ENCODE measurements at places on chromosomes 4 and X. TPM values are rescaled to one million over a fixed set of nuclear protein-coding genes. Genes with fewer than 3 reads are reported as not detected.

DNA sequence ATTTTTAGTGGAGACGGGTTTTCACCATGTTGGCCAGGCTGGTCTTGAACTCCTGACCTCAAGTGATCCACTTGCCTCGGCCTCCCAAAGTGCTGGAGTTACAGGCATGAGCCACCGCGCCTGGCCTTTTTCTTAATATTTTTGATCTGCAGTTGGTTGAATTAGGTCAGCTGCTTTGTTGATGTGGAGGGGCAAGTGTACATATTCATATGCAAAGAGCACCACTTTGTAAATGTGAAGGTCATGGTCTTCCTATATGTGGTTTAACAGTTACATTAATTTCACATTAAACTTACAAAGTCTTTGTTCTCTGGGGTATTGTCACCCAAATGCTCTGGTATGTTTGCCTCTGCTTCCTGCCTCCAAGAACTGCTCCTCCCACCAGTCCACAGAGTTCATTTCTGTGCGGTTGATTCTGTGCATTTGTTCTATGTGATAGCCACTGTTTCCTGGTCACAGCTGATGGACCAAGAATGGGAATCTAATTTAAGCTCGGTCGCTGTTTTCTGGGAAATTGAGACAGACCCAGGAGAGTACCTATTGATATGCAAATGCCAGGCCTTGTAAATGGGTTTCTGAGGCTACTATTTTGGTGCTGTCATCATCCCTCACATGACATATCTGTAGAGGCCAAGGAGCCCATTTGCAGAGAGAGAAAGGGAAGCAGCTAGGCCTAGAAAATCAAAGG is 26.9 kb upstream of the HPSE start:
- DNase-seq, result no peak

DNA sequence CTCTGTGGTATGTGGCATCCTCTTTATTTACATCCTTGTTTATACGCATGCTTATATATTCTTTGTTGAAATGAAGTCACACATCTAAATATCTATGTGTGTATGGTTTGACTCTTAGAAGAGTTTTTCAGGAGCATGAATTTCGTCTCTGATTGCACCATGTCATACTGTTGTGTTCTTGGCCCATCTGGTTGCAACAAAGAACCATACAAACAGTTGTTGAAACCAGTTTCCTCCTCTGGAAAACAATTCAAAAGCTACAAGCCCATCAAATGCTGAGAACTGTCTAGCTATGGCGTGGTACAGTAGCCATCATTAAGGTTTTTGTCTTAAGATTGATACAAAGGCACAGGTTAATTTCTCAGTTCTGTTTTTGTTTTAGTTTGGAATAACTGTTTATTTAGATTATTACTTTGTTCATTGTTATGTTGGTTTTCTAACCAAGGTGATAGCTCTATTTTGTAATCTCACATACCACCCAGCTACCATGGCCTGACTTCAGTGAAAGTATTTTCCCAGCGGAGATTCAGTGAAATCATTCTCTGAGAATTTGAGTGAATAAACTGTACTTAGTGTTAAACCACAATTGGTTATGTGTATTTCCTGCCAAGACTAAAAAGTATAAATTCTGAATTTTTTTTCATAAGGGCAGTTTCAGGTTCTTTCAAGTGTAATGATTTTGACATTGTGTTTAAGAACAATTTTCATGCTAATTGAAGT is 91.0 kb downstream of the ARHGAP24 start:
- peak; percentile 14 for DNase-seq

DNA sequence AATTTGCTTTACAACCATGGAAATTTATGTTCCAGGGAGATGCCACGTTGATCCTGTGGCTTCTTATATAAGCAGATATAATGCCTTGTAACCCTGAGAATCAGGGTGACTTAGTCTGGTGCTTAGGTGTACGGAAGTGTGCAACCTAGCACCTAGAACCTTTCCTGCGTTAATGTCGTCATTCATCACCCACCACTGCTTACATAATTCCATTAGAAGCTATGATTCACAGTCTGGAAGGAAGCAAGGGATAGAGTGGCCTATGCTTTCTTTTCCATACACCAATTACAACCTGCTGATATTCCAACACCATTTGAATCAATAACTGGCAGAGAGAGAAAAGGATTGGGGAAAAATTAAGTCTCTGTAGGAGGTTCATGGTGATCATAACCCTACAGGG is 17.3 kb upstream of the CXCL8 start:
- no peak for DNase-seq

GRCh38 chrX:1598021-1598875 is 6.8 kb downstream of the AKAP17A start:
- DNase-seq, result peak; percentile 44

DNA sequence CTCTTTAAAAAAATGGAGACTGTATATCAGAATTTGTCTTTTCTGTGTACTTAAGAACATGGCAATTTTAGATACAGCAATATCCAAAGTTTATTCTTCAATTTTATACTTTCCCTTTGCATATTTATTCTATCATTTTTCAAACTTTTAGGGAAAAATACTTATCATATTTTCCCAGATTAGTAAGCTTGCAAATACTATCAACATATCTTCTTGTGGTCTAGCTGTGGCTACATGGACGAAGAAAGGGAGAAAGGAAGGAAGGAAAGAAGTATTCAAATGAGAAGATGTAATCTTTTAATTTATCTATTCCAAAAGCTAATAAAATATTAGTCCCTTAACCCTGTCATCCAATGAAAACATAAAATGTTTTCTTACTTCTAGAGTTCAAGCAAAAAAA is 797.8 kb upstream of the GALNTL6 start:
- DNase-seq, result no peak

- no peak for DNase-seq
These were observed 102.3 kb upstream of the NAP1L5 start for GRCh38 chr4:88799900-88800299.

DNA sequence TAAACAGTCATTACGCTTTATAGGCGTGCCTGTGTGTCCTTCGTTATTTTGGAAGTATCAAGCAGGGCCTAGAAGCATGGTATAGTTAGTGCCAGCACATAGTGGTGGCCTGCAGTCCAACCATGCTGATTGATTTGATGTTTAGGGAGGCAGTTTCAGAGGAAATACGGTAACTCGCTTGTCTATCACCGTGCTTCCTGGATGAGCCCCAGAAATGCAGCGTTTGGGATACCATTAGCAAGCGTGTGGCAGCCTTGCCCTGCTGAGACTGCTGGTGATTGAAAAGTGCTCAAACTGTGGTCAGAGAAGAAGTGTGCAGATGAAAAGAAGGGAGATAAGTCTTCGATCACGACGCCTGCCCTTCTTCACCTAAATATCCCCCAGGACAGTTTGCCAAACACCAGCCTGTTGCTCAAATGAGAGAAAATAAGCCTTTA is 158.4 kb downstream of the CHIC2 start:
- DNase-seq, result peak; percentile 72

- no peak for DNase-seq
These were observed 47.4 kb downstream of the ACSL4 start for GRCh38 chrX:109685656-109686078.

- DNase-seq, result peak; percentile 68
These were observed 2.7 kb downstream of the TMEM255A start for GRCh38 chrX:120308558-120308957.

DNA sequence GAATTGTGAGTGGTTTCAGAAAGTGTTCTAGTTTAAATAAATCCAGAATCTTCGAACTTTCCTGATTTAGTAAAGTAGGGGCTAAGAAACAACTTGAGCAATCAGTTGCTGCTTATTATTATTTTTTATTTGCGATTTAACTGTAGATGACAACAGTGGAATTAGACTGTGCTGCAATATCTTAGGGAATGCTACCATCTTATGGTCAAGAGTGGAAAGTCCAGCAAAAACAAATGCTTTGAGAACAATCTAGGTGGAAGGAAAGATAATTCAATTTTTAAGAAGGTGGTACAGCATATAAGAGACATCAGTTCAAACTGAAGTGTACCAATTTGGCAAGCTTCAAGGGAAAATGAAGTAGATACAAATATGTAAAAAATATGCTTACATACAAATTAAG is 73.3 kb downstream of the CYLC1 start:
- no peak for DNase-seq

- DNase-seq, result no peak
These were observed 26.8 kb upstream of the FGF5 start for GRCh38 chr4:80239480-80240150.

DNA sequence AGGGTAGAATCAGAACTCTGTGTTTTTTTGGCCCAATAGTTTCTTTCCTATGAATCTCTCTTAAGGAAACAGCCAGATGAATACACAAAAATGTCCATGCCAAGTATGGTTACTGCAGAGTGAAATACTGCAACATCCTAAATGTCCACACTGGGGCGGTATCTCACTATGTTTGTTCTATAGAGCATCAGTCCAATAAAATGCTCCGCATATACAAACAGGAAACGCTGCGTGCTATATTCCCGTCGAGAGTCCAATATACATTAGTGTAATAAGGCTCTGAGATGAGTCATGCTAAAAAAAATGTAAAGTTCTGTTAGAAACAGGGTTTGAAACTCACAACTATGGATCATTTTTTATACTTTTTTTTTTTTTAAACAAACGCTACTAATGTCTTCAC is 72.9 kb upstream of the ENOX2 start:
- peak; percentile 74 for DNase-seq

GRCh38 chrX:26254436-26254835 is 38.5 kb downstream of the MAGEB5 start:
- DNase-seq, result no peak

- no peak for DNase-seq
These were observed 65.6 kb upstream of the CTSO start for GRCh38 chr4:156019246-156019645.

DNA sequence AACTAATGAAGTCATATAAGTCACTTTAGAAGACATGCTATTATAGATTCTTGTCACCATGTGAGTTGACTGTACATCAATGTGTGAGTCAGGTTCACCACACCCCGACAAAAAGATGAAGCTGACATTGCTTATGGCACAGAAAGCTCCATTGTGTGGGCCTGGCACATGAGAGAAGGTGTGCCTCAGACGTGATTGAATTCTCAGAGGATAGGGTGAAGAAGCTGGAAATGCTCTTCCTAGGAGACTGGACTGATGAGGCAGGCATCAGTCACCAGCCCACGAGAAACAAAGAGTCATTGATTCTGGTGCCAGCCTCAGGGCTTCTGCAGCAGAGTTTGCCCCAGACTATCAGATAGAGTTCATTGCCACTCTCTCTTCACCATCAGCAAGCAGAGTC is 35.9 kb upstream of the LRAT start:
- no peak for DNase-seq

DNA sequence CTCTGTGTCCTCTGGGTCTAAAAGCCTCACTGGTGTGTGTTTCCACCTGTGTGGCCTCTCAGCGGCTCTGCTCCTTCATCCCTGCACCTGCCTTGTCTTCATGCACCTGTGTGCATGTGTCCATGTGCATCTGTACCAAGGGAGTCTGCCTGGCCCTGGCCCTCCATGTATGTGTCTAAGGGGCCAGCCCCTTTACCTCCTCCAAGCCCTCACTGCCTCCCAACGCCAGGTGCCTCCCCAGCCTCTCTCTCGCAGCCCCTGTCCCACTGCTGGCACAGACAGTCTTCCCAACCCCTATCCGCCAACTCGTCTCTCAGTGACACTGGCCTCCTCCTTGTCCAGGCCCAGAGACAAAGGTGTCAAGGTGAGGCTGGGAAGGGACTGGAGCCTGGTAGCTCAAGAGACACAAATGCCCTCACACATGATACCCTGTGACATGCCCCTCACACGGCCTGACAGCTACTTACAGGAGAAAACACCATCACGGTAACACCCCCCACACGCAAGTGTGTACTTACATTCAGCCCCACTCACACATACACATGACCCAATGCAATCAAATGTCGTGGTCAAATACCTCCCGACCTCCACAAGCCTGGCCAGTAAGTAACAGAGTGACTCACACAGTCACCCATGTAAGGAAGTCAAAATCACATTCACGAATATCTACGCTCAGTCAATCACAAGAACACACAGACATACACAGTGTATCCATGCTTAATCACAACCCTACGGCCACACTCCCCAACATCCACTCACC is 11.4 kb downstream of the L1CAM start:
- no peak for DNase-seq

DNA sequence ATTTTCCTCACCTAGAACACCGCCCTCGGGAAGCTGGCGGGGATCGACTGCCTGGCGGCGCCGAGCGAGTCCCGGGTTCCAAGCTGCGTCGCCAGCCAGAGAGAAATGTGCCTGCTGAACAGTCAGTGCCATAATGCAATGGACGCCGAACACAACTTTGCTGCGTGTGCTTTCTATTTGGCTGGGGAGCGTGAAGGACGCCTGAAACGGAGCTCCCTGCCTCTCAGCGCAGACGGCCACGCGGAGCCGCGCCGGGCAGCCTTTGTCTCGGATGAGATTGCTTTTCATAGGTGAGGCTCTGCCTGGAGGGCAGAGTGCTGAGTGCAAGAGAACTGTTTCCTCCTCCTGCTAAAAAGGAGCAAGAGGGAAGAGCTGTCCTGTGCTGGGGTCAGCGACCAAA is 107.7 kb upstream of the BCOR start:
- no peak for DNase-seq

DNA sequence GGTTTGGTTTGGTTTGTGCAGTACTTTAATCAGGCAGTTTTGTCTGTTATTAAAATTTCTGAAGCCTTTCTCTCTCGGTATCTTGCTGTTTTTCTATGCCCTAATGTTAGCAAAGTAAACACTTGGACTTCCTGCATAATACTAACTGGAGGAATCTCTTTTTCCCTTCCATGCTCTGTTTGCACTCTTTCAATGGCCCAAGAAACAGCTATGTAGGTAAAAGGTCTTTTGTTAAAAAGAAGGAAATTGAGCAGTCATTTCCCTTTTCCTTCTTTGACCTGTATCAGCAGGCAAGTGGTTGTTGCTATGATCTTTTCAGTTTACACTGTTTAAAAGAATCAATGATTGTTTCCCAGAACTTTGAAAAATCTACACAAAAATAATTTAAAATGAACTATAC is 82.7 kb downstream of the CCSER1 start:
- DNase-seq, result peak; percentile 2

- DNase-seq, result no peak
These were observed 7.6 kb downstream of the ENPEP start for GRCh38 chr4:110483516-110483915.

GRCh38 chr4:169236873-169237626 is 33.7 kb downstream of the SH3RF1 start:
- peak; percentile 70 for DNase-seq

DNA sequence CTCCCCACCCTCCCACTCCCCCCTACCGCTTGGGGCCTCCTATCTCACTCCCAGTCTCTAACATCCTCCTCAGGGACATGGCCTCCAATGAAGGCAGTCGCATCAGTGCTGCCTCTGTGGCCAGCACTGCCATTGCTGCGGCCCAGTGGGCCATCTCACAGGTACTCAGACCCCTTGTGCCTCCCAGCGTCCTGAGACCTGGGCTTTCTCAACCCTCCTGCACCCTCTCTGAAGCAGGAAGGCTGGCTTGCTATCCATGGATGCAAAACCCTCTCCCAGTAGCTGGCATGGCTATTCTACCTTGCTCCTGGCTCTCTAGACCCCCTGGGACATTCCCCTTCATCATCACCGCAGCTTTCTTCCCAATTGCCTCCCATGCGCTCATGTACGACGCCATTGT is 13.3 kb upstream of the UBA1 start:
- DNase-seq, result no peak

GRCh38 chr4:15989424-15989823 is 26.4 kb upstream of the FGFBP2 start:
- DNase-seq, result peak; percentile 42

GRCh38 chr4:128502818-128503527 is 215.4 kb upstream of the PGRMC2 start:
- no peak for DNase-seq

NEK1 gene
- 16.6 TPM for total RNA-seq

SCFD2 gene
- 34.3 TPM for total RNA-seq

H2BW2 gene
- not detected for total RNA-seq

ZBED1 gene
- total RNA-seq, result 33.6 TPM

PRDM8 gene
- 8.4 TPM for total RNA-seq

ACOT9 gene
- total RNA-seq, result 56.3 TPM

SLIT2 gene
- total RNA-seq, result 16.3 TPM
